ENCODE measurements at places on chromosomes 5 and 9.

GRCh38 chr5:16931334-16932110 is 4.6 kb downstream of the MYO10 start:
- DNase-seq, result no peak

- DNase-seq, result no peak
These were observed 112.0 kb upstream of the ISL1 start for GRCh38 chr5:51271261-51271660.

GRCh38 chr9:107293543-107294085 is 10.5 kb downstream of the RAD23B start:
- no peak for DNase-seq

- DNase-seq, result no peak
These were observed 513.9 kb downstream of the MAN2A1 start for GRCh38 chr5:110203661-110204060.

- no peak for DNase-seq
These were observed 40.4 kb downstream of the FER start for GRCh38 chr5:108788142-108788541.

DNA sequence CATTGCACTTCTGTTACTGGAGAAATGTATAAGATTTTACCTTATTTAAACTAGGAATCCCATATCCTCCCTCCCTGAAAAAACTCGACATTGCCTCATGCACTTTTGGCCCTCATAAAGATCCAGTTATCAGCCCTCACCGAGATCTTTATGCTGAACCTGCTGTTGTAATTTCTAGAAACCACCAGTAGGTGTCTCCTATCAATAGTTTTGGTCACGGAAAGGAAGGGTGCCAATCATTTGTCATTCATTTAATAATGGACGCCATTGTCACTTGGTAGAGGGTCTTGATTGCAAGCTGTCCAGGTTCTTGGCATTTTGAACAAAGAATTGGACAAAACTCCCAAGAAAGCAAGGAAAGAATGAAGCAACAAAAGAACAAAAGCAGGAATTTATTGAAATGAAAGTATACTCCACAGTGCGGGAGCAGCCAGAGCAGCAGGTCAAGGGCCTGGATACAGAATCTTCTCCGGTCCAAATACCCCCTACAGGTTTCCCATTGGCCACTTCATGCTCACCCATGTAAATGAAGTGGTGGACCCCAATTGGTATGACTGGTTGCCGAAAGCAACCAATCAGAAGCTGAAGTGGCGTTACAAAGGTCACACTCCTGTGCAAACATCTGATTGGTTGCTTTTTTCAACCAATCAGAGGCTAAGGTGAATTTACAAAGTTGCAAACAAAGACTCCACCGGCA is 524.3 kb downstream of the PSAT1 start:
- peak; percentile 42 for DNase-seq

DNA sequence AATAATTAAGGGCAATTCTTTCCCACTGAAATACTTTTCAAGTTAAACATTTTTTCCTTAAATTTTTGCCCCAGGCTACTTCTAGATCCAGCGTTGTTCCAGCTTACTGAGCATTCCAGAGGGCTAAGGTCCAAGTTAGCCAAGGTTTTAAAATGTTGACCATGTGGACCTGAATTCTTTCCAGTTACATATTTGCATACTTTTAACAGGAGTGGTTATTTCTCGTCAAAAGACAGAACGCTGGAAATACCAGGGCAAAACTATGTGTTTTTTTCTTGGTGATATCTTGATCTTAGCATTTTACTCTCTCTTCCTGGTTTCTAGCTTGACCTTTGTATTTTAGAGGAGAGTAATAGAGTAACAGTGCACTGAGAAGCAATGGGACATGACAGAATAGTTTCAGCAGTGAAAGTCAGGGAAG is 32.8 kb downstream of the TMC1 start:
- peak; percentile 89 for DNase-seq

DNA sequence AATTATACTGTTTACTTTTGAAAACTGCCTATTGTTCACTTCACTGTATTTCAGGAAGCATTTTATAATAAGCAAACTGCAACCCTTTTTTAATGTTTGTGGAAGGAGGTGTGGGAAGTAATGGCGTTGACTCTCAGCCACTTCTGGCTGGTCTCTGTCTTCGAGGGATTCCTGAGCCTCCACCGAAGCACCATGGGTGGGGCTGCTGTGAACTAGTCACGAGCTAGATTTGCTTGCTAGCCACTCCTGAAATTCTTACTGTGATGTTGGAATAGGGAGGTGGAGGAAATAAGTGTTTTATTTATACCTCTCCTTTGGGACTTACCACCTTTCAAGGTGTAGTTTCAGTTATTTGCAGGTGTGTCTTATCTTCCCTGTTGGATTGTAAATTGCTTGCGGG is 26.8 kb downstream of the PIP5K1B start:
- no peak for DNase-seq

- DNase-seq, result no peak
These were observed 295.5 kb downstream of the DTWD2 start for GRCh38 chr5:118692811-118693342.

DNA sequence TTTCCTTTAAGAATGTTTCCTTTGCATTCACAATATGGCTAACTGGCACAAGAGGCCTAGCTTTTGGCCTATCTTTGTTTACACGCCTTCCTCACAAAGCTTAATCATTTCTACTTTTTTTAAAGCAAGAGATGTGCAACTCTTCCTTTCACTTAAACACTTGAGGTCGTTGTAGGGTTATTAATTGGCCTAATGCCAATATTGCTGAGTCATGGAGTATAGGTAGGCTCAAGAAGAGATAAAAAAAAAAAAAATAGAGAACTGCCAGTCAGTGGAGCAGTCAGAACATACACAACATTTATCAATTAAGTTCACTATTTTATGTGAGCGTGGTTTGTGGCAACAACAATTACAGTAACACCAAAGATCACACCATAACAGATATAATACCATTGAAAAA is 5.9 kb downstream of the FKBP15 start:
- peak; percentile 46 for DNase-seq

- DNase-seq, result no peak
These were observed 2.2 kb downstream of the CACFD1 start for GRCh38 chr9:133461975-133462374.

DNA sequence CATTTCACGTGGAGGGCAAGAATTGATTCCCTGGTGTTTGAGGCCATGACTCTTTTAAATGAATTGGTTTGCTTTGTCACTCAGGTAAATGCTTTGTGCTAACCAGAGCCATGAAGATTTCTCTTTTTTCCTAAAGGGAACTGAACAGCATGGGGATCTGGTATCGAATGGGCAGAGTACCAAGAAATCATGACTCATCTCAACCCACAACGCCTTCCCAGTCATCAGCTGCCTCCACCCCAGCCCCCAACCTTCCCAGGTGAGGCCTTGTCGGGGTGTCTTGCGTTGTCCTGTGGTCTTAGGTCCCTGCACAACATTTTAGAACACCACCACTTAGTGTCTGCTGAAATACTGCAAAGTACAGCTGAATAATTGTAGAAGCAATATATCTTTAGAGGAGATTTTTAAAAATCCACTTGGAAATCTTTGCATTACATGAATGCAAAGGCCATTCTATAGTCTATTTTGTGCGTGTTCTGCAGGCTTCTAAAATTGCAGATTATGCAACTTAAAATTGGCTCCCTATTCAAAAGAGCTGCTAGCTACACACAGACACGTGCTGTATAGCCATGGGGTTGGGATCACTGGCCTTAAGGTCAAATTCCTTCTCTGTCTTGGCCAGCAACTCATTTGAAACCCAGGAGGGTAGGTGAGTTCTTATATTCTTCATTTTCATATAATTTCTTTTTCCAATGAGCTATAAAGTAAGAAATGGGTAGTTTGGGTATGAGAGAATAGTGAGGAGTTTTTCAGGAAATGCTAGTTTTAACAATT is 69.0 kb downstream of the MVB12B start:
- DNase-seq, result peak; percentile 82

DNA sequence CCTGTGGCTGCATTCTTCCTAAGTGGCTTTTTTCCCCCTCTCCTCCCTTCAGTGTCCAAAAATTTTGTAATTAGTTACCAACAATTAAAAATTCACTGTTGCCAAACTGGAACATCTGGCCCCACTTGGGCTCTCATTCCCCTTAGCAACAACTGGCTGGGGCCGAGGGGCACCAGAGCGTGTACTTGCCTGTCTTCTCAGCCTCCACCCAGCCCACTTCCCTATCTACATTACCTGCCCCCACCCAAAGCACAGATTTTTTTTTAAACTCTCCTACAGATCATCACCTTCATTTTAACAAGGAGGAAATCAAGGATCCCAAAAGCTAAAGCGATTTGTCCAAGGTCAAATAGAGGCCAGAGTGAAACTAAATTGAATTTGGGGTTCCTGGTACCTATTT is 278.8 kb downstream of the EBF1 start:
- no peak for DNase-seq

GRCh38 chr5:9838916-9839315 is 208.8 kb upstream of the TAS2R1 start:
- DNase-seq, result no peak

- no peak for DNase-seq
These were observed 133.1 kb upstream of the SPDL1 start for GRCh38 chr5:169450464-169450863.

DNA sequence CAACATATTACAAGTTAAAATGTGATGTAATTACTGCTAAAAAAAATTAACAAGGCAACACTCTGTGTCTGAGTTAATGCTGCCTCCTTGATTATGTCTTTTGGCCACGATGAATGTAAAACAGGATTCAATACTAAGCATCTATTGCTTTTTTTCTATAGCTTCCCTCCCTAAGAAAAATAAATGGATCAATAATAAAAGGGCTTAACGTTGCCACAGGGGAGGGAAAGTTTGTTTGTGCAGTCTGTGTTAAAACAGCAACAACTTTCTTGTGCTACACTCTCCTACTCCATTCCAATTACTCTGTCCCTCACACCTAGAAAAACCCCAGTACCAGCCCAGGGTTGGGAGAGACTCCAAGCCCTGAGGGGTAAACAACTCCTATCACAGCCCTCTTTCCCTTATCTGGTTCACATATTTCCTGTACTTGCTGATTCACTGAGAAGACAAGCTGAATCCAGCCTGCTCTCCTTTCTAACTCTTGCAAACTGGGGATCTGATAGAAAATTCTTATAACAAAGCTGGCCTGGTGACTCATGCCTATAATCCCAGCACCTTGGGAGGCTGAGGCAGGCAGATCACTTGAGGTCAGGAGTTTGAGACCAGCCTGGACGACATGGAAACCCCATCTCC is 44.8 kb downstream of the PTPN3 start:
- DNase-seq, result peak; percentile 81

DNA sequence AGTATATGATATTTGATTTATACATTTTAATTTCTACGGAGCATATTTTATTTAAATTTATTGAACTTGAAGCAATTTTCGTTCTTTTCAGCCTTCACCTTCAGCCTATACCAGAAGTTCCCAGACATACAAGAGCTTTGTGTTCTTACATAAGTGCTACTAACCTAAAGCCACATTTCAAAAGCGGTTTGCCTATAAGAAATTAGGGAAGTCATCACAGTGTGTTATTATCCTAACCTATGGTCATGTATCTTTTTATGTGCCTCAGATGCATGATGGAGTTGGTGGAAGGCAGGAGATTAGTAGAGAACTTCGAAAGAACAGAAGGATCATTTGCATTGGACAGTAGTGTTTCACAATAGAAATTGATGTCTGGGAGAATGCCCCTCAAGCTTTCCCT is 3.1 kb downstream of the KIF2A start:
- DNase-seq, result no peak

DNA sequence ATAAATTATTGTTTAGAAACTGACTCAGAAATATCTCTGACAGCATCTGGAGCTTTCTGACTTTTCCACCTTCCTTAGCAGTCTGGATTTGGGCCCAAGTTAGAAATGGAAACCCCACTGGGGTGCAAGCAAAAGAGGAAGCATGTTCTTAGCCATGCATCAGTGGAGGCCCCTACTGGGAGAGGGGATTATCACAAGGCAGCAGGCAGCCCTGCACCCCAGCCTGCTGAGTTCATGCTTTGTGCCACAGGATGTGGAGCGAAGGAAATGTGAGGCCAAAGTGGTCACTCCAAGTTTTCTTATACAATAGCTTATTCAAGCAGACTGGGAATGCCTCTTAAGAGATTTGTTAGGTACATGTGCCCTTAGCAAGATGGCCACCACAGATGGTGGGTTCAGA is 146.5 kb upstream of the TLX3 start:
- peak; percentile 25 for DNase-seq

GRCh38 chr9:101527066-101527465 is 6.6 kb upstream of the RNF20 start:
- peak; percentile 54 for DNase-seq

DNA sequence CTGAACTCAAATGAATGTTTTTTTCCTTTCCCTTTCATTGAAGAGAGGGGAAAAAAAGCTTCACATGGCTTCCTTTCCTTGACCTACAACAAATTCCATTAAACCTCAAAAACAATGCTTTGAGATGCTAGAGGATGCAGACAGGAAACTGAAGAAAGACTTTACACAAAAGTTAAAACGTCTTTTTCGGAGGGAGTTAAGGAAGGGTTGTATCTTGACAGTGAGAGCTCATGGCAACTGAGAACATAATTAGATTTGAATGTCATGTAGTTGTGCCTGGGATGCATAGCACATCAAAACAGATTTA is 66.4 kb downstream of the EBF1 start:
- no peak for DNase-seq

- DNase-seq, result no peak
These were observed 9.0 kb upstream of the PRR7 start for GRCh38 chr5:177437623-177438022.

- peak; percentile 33 for DNase-seq
These were observed 59.6 kb downstream of the RAI14 start for GRCh38 chr5:34715711-34716110.

DNA sequence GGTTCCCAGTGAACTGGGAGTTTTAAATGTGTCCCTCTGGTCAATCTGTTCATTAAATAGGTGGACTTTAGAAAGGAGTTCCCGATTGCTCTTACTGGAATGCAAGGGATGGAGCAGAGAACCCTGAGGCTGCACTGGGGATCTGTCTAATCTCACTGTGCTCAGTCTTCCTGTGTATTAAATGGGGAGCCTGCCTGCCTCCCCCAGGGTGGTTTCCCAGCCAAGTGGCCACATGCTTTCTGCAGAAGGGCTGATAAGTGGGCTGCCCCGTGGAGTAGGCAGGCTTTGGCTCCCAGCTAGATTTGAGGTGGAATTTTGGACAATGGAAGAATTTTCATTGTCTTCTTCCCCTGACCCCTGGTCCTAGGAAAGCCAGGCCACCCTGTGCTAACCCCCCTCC is 14.0 kb upstream of the PHYHD1 start:
- DNase-seq, result no peak

- DNase-seq, result no peak
These were observed 20.3 kb downstream of the QSOX2 start for GRCh38 chr9:136225366-136225747.

DNA sequence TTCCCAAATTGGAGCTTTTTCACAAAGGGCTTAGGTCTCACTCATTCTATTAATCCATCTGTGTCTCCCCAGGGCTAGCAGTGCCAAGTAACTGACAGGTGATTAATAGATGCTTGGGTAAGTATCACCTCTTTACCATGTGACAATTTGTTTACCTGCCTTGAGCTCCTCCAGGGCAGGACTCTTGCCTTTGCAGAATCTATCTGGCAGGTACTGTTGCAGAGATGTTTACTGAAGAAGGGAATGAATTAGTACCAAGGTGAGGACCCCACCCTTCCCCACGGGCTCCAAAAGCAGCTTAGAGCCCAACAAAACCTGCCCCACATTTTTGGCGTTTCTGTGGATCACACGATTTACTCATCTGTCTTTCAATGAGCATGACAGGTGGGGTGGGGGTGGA is 698 bp upstream of the TGFBI start:
- no peak for DNase-seq

GRCh38 chr5:133497608-133498348 is 114.6 kb downstream of the FSTL4 start:
- DNase-seq, result no peak
